ENCODE measurements at places on chromosomes 1 and 21.

DNA sequence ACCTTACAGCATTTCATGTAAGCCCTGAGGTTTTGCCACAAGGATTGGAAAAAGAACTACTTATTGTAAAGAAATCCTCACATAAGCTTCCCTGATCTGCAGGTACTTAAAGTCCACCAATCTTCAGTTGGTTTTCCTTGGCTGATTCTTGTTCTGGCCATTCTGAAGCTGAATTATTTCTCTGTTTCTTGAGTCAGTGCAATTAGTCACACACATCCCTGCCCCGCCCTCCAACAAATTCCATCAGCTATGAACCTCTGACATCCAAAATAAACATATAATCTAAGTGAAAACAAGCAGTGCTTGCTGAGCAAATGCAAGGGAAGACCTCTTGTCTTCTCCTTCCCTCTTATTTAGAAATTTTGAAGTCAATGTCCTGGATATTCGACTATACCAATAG, 8.2 kb upstream of the FNDC7 start:
- no peak for DNase-seq

DNA sequence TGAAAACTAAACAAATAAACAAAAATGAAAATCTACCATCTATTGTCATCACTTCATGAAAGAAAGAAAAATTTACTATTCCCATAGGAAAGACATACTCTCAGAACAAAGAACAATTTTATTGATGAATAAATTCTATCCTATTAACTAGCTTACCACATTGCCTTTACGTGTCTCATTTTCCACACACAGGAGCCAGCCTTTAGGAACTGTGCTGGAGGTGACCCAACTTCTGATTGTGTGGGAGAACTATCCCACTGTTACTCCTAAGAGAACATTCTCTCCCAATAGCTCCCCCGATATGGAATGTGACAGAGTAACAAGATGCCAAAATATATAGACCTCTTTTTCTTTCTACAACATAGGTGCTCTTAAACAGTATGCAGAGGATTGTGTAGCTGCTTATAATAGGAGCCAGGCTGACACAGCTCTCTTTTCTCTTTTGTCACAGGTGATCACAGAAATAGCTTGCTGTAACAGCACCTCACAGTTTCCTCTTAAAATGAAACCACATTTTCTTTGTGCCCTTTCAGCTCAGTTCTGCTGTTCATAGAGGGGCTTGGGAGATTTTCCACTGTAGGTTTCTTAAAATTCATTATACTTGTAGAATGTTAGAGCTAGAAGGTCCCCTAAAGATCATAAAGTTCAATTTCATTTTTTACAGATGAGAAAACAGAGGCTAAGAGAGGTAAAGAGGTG, 35.5 kb downstream of the C21orf91 start:
- DNase-seq = no peak

DNA sequence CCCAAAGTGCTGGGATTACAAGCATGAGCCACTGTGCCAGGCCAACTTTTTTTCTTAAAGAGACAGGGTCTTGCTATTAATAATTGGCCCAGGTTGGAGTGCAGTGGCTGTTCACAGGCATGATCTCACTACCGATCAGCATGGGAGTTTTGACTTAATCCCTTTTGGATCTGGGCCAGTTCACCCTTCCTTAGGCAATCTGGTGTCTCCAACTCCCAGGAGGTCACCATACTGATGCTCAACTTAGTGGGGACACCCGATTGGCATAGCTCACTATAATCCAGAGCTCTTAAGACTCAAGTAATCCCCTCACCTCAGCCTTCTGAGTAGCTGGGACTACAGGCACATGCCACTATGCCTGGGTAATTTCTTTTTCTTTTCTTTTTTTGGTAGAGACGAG, 64.2 kb upstream of the SCYL3 start:
- no peak for DNase-seq

DNA sequence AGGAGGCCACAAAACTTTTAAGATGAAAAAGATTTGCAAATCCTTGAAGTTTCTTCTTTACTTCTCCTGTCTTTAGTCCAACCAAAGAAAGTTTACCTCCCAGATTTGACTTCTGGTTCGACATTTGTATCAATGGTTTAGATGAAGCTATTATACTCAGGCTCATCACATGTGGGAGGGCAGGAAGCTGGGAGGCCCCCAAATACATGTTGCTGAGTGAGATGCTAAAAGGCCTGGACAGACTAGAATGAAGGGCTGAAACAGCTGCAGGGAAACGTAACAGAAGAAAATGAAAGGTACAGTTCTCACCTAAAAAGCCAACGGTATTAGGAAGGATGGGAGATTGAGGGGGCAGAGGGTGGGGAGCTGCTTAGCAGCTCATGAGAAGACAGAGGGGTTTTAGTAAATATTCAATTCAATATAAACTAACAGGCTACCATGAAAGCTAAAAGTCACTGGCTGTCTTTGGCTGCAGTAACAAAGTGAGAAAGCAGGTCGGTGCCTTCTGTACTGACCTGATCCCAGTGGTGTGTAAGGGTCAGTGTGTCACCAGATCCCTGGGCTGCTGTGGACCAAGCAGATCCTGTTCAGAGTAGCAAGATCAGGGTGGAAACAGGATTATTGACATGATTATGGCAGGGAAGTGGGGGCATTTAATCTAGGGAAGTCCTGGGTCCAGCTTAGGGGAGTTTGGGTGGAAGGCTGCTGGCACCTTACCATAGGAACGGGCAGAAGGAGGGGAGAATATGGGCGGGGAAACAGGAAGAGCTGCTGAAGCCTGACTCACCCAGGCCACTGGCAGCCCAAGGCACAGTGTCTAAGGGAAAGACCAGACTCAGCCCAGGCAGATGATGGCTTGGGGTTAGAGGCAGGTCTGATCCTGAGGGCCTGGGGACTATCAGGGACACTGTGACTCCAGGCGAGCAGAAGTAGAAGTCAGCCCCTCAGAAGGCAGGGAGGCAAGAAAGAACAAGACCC, 60.4 kb downstream of the KCNN3 start:
- no peak for DNase-seq

DNA sequence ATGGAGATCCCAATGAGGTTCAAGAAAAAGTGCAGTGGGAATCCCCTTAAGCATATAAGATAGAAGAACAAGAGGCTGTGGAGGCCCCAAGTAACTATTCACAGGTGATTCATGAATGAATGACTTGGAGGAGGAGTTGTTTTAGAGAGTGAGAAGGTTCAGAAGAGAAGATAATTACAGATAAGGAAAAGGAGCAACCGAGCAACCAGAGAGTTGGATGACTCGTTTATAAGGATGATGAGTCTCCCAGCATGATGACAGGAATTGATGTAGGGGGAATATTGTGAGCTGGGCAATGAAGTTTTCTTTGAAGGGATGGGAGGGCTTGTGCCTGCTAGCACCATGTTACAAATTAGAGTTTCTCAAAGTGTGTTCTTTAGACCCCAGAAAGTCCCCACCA, 9.8 kb downstream of the C8A start:
- no peak for DNase-seq

- DNase-seq = no peak
Measured at GRCh38 chr1:118898712-118899111, 89.4 kb downstream of the TBX15 start.

DNA sequence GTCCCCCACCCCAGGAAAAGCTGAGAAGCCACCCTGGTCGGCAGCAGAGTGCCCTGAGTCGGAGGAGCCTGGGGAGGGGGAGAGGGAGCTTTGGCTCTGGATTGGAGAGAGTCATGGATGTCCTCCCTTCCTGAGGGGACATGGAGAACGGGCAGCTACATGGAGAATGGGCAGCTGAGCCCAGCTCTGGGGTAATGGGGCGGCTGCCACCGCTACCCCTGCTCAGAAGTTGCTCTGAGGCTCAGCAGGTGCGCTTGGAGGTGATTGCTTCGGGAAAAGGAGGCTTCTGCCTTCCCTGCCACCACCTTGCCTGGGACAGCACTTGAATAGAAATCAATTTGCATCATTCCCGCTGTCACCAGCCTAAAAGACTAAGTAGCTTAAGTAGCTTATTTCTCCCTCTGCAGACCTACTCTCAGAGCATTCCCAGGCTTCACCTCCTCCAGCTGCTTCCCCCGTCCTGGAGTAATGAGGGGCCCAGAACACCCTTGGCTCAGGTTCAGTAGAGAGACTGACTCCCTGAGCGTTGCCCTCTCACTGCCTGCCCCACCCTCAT, 8.3 kb downstream of the DISP3 start:
- no peak for DNase-seq

- no peak for DNase-seq
Measured at GRCh38 chr1:199089393-199090122, 450.7 kb downstream of the PTPRC start.

DNA sequence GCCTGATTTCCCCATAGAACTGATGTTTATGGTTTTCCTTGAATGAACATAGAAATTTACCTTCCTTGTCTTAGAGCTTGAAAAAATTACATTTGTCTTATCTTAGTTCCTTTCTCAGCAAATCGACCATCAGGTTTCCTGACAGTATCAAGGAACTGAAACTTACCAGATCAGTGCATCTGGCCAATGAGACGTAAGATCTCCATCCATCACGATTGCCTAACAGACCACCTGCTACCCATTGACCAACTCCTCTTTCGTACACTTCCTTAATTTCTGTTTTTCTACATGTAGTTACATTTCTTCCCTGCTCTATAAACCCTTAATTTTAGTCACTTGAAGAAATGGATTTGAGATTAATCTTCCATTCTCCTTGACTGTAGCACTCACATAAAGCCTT, 57.4 kb upstream of the TMPRSS15 start:
- no peak for DNase-seq

GRCh38 chr1:184530226-184530625, 143.4 kb downstream of the C1orf21 start:
- DNase-seq = no peak

GRCh38 chr1:57616921-57617320, 193.1 kb upstream of the DAB1 start:
- no peak for DNase-seq

GRCh38 chr1:1272341-1273208, 1.1 kb downstream of the UBE2J2 start:
- no peak for DNase-seq

GRCh38 chr1:48794816-48795215, 18.1 kb upstream of the BEND5 start:
- DNase-seq = no peak

- DNase-seq = no peak
Measured at GRCh38 chr1:197321811-197322210, 53.8 kb downstream of the CRB1 start.

DNA sequence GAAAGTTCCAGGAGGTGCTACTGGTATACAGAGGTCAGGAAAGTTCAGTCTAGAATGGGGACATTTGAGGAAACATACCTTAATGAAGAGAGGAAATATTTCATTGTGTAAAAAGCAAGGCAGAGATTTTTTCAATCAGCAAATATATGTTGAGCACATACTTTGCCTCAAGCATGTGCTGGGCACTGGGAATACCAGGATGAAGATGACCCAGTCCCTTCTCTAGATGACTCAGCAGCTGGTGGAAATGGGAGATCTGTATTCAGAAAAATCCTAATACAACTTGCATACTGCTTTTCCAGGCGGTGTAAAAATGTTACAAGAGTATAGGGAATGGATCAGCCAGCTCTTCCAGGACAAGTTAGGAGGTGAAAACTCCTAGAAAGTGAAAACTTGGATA, 229.3 kb downstream of the FGGY start:
- DNase-seq = no peak

DNA sequence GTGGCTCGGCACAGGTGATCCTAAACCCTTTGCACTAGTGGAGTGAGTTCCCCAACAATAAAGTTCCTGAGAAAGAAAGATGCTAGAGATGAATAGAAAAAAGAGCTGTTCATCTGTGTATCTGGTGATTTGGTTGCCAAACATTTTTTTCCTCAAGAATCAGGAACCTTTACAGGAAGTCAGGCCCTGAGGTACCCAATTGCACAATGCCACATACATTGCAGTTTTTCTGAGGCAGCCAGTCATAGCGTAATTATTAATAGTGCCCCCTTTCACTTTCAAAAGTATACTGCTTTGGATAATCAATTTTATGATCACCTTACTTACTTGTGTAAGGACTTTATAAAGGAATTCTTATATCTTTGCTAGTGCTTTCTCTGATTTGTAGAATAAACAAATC, 346.3 kb upstream of the POU3F1 start:
- DNase-seq = no peak

DNA sequence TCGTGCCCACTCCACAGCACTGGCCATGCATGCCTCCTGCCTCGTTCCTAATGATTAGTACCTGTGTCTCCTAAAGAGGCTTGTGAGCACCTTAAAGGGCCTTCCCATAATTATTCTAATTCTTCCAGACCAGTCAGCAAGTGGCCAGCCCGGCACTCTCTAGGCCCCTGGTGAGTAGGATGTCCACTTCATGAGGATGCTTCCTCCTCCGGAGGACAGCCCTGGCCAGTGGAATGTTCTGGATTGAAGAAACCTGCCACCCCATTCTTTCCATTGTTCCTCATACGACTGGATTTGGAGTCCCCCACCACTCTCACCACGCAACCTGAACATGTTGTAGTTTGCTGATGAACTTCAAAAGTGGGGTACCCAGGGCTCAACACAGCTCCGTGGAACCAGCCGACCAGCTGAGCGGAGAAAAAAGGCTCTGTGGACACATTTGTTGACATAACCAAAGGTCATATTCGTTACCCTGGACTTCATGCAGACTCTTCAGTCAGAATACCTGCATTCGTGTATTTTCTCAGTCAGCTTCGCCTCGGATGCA, 46.7 kb upstream of the LBR start:
- DNase-seq = no peak

DNA sequence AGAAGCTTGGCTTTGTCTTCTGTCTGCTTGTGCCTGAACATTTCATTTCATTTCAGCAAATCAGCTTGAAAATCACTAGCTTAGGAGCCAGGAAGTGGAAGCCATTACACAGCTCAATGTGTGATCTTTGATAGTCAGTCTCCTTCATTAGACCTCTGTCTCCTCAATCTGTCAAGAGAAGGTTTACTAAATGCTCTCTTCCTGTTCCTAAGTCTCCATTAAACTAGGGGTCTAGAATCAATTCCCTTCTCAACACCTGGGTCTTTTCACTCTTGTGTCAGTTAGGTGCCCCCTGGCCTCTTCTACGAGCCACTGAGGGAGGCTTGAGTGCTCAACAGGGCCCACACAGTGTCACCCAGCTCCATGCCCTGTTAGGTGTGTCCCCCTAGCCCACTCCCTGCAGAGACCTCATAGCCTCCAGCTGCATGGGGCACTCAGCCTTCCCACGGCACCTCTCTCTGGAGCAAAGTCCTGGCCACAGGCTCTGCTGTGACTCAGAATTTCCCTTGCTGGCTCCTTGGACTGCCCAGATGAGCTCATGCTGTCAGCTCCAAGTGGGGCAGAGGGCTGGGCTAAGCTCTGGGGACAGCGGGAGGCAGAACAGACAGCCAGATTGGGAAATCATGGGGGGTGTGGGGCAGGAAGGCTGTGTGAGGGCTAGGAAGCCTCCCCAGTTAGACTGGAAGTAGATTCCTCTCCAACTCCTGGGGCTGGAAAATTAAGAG, 115.7 kb upstream of the IPO9 start:
- DNase-seq = no peak

Measured in GM12891 (cell line).